ENCODE measurements at places on chromosomes 4 and X. TPM values are rescaled to one million over a fixed set of nuclear protein-coding genes. Genes with fewer than 3 reads are reported as not detected.

GRCh38 chr4:78057600-78058550 is 752 bp downstream of the FRAS1 start:
- peak; percentile 68 for DNase-seq
- no peaks in the 10 kb centered on the region for H3K36me3 ChIP-seq
- H3K4me3 ChIP-seq = peak overlapping the region; percentile 33
- H3K27ac ChIP-seq = peak overlapping the region; percentile 52

Gene MEPE
- total RNA-seq = not detected

DNA sequence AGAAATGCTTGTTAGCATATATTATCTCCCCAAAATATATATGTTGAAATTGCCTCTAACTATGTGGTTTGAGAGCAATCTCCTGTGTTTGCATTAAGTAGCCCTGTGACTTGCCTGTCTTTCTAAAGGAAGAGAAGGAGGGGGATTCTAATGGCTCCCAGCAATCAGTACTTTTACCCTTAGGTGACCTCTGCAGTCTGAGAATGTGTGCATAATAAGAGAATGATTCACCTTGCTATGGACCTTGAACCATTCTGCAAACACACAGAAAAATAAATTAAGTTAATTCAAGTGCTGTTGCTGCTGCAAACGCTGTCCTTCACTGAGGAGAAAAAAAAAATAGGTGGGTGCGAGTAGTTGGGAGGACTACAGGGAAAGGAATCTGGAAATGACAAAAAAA is 322.2 kb downstream of the IQCM start:
- DNase-seq = no peak
- no peaks in the 10 kb centered on the region for H3K36me3 ChIP-seq
- no peaks in the 10 kb centered on the region for H3K4me1 ChIP-seq
- H3K27ac ChIP-seq = no peak overlapping the region
- H3K27me3 ChIP-seq = no peaks in the 10 kb centered on the region
- no peak overlapping the region for H3K4me3 ChIP-seq

GRCh38 chr4:68589790-68590189 is 13.7 kb upstream of the UGT2B17 start:
- H3K27me3 ChIP-seq = no peaks in the 10 kb centered on the region
- H3K4me1 ChIP-seq = peaks cover 11% of the 10 kb centered on the region
- H3K36me3 ChIP-seq = no peaks in the 10 kb centered on the region

Gene UBA6
- 12.5 TPM for total RNA-seq

- no peaks in the 10 kb centered on the region for H3K27me3 ChIP-seq
- DNase-seq = no peak
- no peaks in the 10 kb centered on the region for H3K4me1 ChIP-seq
- no peaks in the 10 kb centered on the region for H3K36me3 ChIP-seq
- no peak overlapping the region for H3K4me3 ChIP-seq
Measured at GRCh38 chr4:100891808-100892207, 374.0 kb upstream of the EMCN start.

Gene DBET
- not detected for total RNA-seq

Gene AVPR2
- 0.66 TPM for total RNA-seq

DNA sequence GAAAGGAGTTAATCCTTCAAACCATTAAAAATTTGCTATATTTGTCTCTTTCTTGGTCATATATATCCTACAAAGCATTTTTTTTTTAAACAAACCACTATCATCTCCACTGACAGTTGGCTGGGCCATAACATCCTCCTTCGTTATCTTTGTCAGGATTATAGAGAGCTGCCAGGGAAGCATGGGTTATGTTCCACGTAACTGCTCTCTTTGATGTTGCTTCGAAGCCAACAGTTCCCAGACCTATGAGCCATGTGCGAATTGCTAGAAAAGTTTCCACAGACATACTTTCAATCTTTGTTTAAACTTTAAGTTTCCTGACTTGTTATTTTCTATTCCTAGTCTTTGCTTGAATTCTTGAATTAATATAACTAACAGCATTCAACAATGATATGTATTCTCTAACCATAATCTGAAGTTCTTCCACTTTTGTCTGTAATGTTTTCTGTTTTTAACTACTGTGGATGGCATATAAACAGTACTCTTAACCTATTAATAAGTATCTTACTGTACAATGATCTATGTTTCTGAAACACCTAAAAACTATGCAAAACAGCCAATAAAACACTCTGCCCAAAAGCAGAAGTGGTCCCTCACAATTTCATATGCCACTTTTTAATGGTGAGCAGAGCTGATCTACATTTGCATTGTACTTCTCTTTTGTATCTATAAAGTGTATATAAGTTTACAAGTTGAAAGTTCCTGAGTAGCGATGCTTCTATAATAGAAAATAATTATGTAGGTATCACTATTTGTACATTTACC is 37.9 kb downstream of the EREG start:
- H3K27me3 ChIP-seq = no peaks in the 10 kb centered on the region
- H3K4me1 ChIP-seq = no peaks in the 10 kb centered on the region
- H3K4me3 ChIP-seq = no peak overlapping the region

DNA sequence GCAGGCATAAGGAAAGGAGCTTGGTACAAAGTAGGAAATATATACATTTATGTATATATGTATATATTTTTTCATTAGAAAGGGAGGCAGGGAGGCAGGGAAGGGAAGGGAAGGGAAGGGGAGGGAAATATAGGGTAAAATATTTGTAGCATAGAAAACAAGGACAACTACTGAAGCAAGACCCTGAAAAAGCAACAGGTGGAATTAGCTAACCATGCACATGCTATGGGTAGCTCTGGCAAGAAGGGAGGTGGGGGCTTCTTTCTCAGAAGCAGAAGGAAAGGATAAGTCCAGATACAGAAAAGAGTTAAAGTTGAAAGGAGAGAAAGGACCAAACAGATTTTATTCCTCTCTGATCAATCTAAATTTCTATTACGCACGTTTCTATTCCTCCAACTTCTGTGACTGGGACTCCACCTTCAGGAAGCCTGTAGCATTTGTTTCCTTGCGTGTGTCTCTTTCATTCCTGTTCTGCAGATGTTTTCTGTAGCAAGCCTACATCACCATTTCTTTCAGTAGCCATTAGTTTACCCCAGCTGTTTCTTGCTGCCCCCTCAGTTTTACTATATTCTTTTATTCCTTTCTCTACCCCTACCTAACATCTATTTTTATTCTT is 82.9 kb downstream of the OR13H1 start:
- no peaks in the 10 kb centered on the region for H3K36me3 ChIP-seq
- no peaks in the 10 kb centered on the region for H3K27me3 ChIP-seq
- no peaks in the 10 kb centered on the region for H3K4me1 ChIP-seq
- H3K4me3 ChIP-seq = no peak overlapping the region

Gene GATA1
- total RNA-seq = not detected

- no peaks in the 10 kb centered on the region for H3K4me1 ChIP-seq
- no peak overlapping the region for H3K4me3 ChIP-seq
- H3K36me3 ChIP-seq = no peaks in the 10 kb centered on the region
- no peak overlapping the region for H3K27ac ChIP-seq
Measured at GRCh38 chr4:176910646-176911045, 117.9 kb upstream of the VEGFC start.

Gene NR3C2
- total RNA-seq = 18.8 TPM

Gene COX7B2
- total RNA-seq = not detected

Gene SPATA18
- total RNA-seq = 8.0 TPM

- H3K4me3 ChIP-seq = no peak overlapping the region
- no peaks in the 10 kb centered on the region for H3K36me3 ChIP-seq
- no peaks in the 10 kb centered on the region for H3K4me1 ChIP-seq
- no peak for DNase-seq
Measured at GRCh38 chrX:152881289-152881688, 16.6 kb upstream of the ZNF185 start.

Measured in body of pancreas (tissue), 4 donors.